Renal cortex interstitium (tissue), 15 donors: ENCODE measurements at places on chromosomes 3 and 15.

DNA sequence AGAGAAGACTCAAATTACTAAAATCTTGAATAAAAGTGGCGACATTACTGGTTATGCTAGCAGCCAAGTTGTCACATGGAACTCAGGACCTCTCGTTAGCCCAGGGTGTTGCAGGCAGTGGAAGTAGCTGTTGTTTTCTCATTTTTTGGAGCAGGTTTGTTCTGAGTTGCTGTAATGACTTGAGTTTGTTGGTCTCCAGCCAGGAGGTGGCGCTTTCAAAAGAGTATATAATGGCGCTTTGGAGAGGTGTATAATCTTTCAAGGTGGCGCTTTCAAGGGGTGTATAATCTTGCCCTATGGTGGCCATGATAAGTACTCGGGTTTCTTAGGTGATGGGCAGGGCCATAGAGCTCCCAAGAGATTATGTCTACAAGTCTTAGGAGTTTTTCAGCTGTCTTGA lies 632.7 kb downstream of the NTRK3 start:
- no peak for DNase-seq

DNA sequence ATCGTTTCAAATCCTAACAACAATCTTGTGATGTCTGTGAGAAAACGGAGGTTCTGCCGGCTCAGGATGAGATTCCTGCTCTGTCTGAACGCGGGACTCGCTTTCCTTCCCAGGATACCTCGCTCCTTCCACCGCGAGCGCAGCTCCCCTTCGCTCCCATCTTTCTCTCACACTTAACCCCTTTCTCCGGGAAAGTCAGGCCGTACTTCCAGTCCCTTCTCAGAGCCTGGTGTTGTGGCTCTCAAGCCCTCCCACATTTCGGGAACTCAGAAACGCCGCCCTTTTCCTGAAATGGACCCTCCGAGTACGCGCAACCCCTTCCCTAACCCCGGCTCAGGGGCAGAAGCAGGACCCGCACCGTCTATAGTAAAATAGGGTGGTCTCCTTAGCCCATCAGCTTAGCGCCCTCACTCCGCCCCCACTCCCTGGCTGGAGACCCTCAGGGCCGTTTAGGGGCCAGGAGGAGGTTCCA lies 378 bp upstream of the FEM1B start:
- DNase-seq, result no peak

DNA sequence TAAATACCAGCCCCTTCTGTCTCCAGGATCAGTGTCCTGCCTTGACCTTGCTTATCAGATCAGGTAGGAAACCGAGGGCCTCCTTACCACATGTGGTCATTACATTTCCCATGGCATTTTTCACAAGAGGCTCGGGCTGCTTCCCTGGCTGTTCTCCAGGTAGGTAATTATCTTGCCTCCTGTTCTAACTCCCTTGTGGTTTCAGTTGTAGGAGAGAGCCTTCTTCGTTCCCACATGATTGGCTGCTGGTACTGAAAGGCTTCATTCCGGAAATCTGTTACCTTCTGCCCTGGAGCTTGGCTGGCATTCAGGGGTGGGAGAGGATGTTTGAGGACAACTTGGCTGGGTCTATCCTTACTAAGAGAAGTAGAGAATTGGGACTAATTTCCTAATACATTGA lies 46.8 kb upstream of the RORA start:
- DNase-seq, result no peak

- peak; percentile 83 for DNase-seq
Measured at GRCh38 chr3:132034486-132035464, at the start of gene CPNE4. Gene CPNE4, minus strand, starts transcription at chr3:132035014.

DNA sequence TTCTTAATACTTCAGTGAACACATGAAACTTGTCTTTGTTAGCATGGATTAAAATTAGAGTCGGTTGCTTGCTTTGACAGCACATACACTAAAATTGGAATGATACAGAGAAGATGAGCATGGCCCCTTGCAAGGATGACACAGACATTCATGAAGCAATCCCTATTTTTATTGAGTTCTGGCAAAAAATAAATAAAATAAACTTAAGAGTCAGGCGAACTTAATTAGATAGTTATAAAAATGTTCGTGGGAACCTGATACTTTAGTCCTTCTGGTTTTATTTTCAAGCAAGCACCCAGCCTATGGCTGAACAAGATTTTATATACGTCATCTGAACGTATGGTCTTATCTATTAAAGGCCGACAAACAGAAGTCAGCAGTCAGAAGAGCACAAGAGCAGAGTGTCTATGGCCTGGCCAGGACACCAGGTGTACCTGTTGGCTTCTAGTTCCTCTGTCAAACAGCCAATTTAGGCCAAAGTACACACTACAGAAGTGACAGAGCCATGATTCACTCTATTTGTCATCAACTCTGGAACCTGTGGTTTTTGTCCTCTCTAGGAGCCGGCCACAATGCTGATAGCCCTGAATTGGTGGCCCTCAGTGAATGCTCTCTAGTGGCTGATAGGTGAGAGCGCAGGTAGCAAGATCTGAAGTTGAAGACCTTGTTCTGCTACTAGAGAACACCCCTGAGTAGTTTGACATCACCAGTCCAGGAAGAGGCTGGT lies 64.3 kb downstream of the LEO1 start:
- DNase-seq, result no peak

GRCh38 chr3:192444096-192444790 lies 283.1 kb downstream of the FGF12 start:
- peak; percentile 75 for DNase-seq

DNA sequence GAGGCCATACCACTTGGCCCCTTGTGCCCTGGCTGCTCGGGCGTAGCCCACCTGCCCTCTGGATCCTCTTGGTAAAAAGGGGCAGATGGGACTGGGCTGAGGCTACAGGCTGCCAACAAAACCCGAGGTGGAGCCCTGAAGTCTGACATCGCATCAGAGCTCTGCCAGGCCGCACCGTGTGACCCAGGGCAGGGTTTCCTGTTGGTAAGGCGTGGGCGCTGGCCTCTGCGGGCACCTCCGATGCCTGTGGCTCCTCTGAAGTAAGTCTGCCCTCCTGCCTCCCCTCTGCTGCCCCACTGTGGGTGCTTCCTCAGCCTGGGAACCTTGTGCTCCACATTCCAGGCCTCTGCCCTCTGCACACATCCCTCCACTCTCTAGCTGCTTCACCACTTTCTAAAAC lies 8.9 kb downstream of the CHDH start:
- no peak for DNase-seq

- DNase-seq, result no peak
Measured at GRCh38 chr3:89155811-89156210, 48.4 kb downstream of the EPHA3 start.

- DNase-seq, result no peak
Measured at GRCh38 chr3:117735481-117736101, 1026.0 kb downstream of the TUSC7 start.

DNA sequence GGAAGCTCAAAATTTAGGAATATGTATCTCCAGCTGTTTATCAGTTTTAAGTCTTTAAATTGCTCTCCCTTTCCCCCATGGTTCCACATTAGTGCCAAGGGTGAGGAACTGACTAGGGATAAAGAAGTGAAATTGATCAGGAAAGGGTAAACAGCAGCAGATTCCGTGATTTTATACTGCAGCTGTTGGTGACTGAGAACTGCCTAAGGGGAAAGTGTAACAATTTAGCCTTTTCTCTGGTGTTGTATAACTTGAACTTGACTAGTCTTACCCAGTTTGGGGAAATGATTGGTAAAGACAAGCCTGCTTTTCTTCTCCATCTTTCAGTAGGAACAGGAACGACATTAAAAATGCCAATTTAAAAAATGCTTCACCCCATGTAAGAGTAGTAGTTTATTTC lies 5.0 kb downstream of the SPRED1 start:
- no peak for DNase-seq

DNA sequence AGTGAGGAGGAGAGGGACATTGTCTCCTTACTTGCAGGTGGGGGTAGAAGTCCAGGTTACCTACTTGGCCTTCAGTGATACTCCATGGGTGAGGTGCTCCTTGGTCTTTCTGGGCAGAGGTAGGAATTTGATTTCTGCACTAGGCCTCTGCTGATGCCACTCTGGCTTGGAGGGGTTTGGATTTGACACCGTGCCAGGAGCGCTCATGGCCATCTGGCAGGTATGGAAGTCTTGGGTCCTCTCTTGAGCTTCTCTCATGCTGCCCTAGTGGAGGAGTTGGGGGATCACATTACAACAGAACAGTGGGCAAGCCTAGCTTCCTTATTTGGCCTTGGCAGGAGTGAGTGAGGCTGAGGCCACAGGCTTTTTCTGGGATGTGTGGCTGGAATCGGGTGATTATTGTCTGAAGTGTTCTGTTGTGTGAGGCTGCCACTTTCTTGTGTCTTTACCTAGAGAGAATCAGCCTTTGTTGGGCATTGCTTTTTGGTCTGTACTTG lies 525.0 kb downstream of the GABRG3 start:
- no peak for DNase-seq

DNA sequence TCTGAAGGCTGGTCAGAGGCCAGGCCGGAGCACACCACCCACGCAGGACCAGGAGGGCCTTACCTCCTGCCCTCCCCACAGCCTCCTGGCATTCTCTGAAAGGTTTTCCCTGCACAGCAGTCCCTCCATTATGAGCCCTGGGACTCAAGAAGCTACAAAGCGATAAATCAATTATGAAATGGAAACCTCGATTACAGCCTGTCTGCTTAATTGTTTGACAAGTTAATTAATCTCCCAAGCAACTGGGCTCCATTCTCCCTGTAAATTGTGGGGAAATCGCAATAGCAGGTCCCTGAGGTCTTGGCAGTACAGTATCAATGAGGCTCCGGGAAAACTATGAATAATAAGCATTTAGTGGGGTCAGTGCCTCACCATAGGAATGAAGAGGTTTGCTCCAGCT lies 683.5 kb downstream of the NTRK3 start:
- DNase-seq, result no peak

- DNase-seq, result no peak
Measured at GRCh38 chr15:74451322-74451721, 9.6 kb downstream of the UBL7 start.

DNA sequence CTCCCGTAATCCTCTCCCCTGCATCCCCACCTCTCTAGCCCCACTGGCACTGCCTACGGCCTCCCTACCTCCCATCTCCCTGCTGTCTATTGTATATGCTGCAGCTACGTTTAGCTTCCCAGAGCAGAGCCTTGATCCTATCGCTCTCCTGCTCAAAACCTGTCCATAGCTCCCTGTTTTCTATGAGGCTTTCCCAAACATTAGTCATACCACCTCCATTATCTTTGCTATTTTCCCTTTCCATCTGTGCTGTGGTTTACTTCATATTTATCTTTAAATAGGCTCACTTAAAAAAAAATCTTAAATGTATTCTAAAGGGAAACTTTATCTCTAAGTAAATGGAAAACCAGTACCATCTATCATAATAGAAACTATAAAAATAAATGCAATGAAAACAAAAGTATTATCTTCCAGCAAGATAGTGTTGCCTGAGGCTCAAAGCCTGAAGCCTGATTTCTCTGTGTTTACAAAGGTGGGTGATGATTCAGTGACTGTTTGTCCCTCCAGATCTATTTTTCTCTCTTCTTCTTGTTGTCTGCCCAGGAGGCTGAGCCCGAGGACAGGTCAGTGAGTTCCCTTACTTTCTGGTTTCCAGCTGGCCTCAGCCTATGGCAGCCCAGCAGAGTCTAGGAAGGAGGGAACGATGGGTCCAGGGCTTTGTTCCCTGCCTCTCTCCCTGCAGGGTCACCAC lies 397.1 kb upstream of the CFAP20DC start:
- no peak for DNase-seq

GRCh38 chr3:124288996-124289395 lies 297.1 kb upstream of the ROPN1 start:
- no peak for DNase-seq

- peak; percentile 35 for DNase-seq
Measured at GRCh38 chr3:66253790-66254620, 33.2 kb downstream of the SLC25A26 start.

- no peak for DNase-seq
Measured at GRCh38 chr3:170907637-170908234, 701 bp downstream of the EIF5A2 start.

GRCh38 chr3:31254483-31254882 lies 278.2 kb upstream of the STT3B start:
- no peak for DNase-seq

DNA sequence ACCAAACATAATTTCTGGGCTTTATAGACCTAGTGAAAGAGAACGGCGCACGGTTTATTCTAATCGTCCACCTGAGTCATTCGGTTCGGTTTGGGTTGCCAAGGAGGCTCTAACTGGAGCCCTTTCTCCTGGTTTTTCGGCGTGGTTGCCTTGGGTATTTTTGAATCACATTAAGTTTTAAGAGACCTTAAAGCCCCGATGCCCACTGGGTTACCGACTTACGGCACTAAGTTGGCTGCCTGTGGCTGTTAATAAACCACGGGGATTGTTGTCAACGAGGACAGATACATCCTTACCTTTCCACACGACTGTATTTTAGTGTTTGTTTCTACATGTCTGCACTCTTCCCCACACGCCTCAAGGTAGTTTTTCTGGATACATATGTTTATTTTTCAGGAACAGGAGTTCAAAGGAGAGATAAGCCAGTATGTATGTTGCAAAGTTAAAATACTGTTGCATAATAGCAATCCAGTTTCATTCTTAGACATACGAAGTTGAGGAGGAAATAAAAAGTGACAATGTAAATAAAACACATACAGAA lies 1.2 kb upstream of the ANP32A start:
- no peak for DNase-seq

- no peak for DNase-seq
Measured at GRCh38 chr15:52498706-52499105, 30.0 kb downstream of the MYO5A start.

- no peak for DNase-seq
Measured at GRCh38 chr3:55305696-55306485, 181.2 kb downstream of the WNT5A start.

DNA sequence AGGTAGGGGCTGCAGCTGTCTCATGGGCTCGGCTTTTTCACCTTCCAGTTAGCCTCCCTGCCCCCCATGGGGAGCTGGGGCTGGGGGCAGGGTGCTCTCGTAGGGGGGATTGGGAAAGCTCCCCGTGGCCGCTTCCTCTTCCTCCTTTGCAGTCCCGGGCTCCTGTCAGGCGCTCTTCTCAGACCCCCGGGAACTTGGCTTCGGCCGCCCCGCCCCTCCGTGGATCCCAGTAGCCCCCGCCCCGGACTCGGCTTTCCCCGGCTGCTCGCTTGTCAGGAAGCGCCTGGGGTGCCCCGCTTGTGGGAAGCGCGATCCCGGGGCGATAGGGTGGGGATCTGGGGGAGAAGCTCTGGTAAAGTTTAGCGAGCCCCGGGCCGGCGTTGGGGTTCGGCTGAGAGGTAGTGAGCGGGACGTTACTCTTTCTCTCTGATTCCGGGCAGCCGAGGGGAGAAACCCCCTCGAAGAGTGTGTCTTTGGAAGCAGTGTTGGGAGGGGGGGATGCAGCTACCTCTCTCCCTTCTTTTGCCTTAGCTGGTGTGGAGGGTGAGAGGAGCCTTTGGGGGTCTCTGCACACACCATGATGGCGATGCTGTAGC lies 611 bp downstream of the PIAS1 start:
- peak; percentile 60 for DNase-seq

- no peak for DNase-seq
Measured at GRCh38 chr3:12679468-12679867, 15.6 kb upstream of the RAF1 start.

DNA sequence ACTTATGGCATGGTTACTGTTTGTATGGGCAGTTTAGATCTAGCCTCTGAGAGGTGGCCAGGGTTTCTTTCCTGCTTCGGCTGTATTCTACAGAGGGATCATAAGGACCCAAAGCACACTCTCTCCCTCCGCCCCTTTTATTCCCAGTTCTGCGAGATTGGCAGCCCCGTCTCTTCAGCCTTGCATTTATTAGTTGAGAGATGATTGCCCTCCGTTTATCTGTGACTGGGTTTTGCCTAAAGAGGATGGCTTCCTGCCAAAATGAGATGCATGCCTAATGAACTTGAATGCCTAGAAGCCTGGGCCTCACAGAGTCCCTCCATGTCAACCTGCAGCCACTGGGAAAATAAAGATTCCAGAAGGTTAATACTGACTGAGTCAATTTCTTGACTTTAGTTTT lies 97.1 kb upstream of the CHL1 start:
- no peak for DNase-seq
